Astrocyte of the hippocampus (primary cell): ENCODE measurements at places on chromosomes 1 and 21.

- DNase-seq: no peak
Observed at GRCh38 chr1:79090985-79091384, 84.5 kb upstream of the ADGRL4 start.

DNA sequence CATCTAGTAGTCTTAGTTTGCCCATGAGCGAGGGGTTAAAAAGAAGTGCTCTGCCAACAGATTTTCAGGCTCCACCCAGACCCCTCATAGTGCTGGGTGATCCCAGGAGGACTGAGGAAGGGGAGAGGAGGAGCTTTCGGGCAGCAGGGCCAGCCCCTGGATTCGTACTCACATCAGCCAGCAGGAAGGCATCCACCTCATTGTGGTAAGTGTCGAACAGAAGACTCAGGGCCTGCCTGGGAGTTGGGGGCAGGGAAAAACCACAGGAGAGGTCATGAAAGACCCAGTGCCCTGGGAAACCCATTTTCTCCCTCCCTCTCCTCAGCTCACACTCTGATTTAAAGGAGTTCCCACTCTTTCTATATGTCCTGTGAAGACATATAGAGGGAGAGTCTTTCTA is 34.9 kb downstream of the PIK3C2B start:
- DNase-seq: no peak

GRCh38 chr1:232378266-232379062 is 251.5 kb downstream of the SIPA1L2 start:
- DNase-seq: no peak

GRCh38 chr21:32472890-32473765 is 60.6 kb downstream of the EVA1C start:
- no peak for DNase-seq

DNA sequence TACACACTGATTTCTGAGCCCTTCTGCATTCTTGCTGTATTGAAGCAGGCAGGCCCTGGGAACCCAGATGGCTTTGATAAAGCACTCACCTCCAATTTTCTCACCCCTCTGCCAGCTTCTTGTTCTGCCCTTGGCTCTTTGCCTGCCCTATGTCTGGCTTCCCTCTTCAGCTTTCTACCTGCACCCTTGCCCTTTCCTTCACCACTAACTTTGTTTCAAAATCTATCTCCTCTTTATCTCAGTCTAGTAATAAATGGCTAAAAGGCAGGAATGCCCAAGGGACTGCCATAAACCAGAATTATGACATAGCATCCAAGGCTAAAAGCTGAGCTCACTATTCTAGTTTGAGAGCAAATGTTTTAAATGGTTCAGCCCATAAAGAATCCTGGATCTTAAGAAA is 178.7 kb downstream of the TNR start:
- no peak for DNase-seq

DNA sequence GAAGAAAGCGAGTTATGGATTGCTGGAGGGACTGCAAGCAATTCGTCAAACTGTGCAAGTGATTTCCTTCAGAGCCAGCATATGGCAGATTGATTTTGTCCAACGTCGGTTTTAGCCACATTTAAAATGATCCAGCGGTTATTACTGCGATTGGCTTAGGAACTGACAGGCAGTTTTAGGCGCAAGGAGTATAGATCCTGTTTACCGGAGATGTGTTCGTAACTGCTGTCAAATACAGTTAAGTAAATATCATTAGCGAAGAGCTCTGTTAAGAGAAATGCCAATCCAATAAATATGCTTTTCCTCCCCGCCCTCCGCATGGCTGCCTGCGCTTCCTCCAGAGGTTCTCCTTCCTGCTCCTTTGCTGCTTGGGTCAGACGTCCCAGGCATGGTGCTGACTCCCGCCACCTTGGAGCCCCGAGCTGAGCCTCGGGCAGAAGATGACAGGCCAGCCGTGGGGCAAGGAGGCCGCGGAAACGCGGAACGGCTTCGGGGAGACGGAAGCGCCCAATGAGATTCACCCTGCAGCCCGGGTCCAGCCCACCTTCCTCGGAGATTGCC is 9.4 kb upstream of the BARHL2 start:
- no peak for DNase-seq

GRCh38 chr1:48245106-48245505 is 22.6 kb downstream of the SLC5A9 start:
- DNase-seq: no peak

DNA sequence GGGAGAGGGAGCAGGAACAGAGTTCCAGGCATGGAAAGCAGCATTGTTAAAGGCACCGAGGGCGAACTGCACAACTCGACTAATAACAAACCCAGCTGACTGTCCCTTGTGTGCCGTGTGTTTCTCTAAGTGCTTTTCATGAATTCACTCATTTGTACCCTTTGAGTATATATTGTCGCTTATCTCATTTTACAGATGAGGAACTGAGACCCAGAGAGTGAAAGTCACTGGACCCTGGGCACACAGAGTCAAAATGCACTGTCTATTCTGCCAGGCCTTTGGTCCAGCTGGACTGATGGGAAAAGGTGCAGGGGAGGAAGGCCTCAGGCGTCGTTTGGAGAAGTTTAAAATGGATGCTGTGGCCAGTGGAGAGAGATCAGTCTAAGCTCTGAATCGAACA is 100.7 kb upstream of the GRIK3 start:
- DNase-seq: no peak

DNA sequence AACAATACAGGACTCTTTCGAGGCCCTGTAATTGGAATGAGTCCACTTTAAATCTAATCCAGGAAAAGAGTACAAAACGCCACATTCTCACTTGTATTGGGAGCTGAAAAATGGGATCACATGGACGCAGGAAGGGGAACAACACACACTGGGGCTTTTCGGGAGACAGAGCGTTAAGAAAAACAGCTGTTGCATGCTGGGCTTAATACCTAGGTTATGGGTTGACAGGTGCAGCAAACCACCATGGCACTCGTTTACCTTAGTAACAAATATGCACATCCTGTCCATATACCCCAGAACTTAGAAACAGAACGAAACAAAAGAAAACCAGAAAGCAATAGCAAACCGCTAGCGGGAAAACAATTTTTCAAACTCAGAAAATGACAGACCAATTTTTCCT is 1532.7 kb upstream of the TPTE start:
- DNase-seq: no peak

DNA sequence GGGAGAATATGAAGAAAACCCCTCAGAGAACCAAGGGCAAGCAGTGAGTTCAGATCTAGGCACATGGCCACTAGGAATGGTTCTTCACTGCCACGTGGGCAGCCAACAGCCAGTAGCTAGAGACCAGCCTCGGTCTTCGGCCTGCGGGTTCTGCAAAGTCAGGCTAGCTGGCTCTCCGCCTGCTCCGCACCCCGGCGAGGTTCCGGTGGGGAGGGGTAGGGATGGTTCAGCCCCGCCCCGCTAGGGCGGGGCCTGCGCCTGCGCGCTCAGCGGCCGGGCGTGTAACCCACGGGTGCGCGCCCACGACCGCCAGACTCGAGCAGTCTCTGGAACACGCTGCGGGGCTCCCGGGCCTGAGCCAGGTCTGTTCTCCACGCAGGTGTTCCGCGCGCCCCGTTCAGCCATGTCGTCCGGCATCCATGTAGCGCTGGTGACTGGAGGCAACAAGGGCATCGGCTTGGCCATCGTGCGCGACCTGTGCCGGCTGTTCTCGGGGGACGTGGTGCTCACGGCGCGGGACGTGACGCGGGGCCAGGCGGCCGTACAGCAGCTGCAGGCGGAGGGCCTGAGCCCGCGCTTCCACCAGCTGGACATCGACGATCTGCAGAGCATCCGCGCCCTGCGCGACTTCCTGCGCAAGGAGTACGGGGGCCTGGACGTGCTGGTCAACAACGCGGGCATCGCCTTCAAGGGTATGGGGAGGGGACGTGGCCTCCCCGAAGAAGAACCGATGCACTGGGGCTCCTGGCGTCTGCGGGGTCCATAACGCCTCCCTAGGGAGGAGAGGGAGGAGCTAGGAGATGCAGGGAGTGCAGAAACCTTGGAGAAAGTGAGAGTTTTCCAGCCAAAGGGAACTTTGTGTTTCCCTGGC is at the start of gene CBR1:
CBR1 (plus strand) TSS at position 312 of the 871 bp plus-strand sequence; CDS start at position 404, 92 bp downstream.
- DNase-seq: peak; percentile 96

DNA sequence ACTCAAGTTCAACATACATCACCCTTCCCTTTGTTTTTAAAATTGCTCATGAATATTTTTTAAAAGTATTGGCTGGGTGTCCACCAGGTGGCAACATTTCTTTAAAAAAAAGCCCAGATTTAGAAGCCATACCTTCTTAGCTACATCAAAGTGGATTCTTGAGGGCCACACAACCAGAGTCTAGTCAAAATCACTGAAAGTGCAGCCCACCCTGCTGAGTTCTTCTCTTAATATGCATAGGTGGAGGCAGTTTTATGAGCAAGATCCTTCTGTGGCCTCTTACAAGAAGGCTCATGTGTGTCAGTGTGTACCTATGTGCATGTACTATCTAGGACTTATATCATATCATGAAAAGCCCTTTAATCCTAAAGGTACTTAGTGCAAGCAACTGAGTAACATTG is 16.9 kb upstream of the GNG12 start:
- peak; percentile 68 for DNase-seq

DNA sequence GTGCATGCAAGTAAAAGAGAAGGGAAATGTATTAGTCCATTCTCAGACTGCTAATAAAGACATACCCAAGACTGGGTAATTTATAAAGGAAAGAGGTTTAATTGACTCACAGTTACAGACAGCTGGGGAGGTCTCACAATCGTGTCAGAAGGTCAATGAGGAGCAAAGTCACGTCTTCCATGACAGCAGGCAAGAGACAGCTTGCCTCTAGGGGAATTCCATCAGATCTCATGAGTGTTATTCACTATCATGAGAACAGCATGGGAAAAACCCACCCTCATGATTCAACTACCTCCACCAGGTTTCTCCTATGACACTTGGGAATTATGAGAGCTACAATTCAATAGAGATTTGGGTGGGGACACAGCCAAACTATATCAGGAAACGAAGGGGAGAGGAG is 8.1 kb downstream of the KRTAP21-3 start:
- no peak for DNase-seq

GRCh38 chr1:150012611-150013010 is 2.1 kb upstream of the OTUD7B start:
- DNase-seq: peak; percentile 79

- DNase-seq: no peak
Observed at GRCh38 chr21:20649231-20649630, 349.0 kb upstream of the NCAM2 start.

DNA sequence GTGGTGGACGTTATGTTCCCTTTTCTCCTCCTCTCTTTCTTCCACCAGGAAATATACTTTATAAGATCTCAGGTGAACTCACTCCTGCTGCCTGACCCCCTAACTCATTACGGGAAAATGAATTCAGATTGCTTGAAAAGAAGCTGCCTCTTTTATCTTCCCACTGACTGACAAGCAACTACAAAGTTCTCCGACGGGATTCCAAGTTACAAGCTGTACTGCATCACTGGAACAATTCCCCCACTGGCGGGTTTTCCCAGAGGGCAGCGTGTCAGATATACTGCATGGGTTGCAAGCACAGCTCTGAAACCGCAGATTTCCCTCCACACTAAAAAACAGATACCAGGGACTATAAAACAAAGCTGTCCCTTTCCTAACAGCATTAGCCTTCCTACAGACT is 390.6 kb downstream of the KCTD3 start:
- peak; percentile 54 for DNase-seq

DNA sequence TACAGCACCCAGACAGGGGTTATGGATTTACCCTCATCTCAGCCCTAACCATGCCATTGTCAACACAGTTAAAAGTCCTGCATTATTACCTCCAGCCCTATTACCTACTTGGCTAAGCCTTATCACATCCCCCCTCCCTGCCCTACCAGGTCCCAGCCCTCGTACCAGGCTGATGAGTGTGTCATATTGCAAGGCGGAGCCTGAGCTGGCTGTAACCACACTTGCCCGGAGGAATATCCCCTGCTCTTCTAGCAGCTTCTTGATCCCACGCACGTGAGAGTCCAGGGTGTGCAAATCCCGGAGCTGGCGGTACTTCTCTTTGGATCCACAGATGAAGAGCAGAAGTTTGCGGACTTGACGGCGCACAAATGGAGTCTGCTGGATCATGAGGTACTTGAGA is 87.4 kb downstream of the UBR4 start:
- DNase-seq: peak; percentile 26
